ENCODE measurements at places on chromosomes 11 and 22. TPM values are rescaled to one million over a fixed set of nuclear protein-coding genes. Genes with fewer than 3 reads are reported as not detected.

DNA sequence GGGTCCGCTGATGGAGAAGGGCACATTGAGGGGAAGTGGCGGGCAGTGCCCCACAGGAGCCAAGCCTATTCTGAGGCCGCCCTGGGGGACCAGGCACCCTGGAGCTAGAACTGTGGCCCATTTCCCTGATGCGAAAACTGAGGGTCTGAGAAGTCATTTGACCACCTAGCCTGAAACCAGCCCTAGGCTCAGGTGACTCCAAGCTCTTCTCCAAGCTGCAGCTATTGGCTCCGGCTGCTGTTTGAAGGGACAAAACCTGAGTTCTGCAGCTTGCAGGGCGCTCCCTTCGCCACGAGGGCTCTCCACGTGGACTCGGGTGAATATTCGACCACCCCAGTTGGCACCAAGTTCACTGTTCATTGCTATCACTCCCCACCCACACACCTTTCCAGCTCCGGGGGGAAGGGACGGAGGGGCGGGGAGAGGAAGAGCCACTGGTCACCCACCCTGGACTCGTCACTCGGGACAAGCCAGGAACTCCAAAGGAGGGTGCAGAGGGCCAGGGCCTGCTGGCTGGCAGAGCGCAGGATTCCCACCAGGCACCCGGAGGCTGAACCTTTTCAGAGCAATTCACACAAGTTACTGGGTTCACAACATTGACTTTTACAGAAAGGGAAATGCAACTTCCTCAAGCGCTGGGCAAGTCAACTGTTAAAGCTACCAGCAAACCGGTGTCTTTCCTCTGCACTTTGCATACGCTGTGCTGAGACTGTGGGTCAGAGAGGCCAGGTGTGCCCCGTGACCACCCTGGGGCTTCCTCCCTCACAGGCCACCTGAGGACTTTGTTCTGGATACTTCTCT is 1.1 kb upstream of the RAC2 start:
- H3K4me1 ChIP-seq, result 0 out of 2 replicates have a peak, but pooled peaks cover 5% of the 10 kb centered on the region
- H3K36me3 ChIP-seq, result no peaks in the 10 kb centered on the region
- H3K27ac ChIP-seq, result no peak overlapping the region
- no peak for DNase-seq
- H3K27me3 ChIP-seq, result no peaks in the 10 kb centered on the region

DNA sequence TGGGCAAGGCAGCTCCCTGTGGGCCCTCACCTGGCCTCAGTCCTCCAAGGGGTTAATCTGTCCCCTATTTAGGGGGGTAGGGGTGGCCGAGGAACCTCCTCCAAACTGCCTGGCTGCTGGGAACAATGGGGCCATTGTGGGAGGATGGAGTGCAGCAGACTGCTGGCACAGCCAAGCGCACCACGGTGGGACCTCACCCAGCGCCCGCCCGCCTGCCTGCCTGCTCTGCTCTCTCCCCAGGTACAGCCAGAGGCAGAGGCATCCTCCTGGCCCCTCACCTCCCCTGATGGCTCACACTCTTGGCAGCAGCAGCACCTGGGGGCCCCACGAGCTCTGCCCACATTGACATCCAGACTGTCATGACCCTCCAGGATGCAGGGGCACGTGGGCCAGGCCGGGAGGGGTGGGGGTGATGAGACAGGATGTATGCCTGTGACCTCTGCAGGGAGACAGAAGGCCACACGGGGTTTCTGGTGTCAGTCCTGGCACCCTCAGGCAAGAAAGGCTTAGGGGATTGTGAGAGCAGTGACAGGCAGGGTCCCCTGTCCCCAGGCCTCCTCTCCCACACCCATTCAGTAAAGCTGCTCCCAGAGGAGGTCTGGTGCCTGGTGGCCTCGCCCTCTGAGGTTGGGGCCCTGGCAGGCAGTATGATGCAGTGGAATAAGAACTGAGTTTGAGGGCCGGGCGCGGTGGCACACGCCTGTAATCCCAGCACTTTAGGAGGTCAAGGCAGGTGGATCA is 11.4 kb downstream of the BCL9L start:
- DNase-seq, result peak; percentile 53
- H3K27ac ChIP-seq, result peak overlapping the region; percentile 50
- no peaks in the 10 kb centered on the region for H3K36me3 ChIP-seq
- H3K4me1 ChIP-seq, result peaks cover 92% of the 10 kb centered on the region
- no peaks in the 10 kb centered on the region for H3K27me3 ChIP-seq

DNA sequence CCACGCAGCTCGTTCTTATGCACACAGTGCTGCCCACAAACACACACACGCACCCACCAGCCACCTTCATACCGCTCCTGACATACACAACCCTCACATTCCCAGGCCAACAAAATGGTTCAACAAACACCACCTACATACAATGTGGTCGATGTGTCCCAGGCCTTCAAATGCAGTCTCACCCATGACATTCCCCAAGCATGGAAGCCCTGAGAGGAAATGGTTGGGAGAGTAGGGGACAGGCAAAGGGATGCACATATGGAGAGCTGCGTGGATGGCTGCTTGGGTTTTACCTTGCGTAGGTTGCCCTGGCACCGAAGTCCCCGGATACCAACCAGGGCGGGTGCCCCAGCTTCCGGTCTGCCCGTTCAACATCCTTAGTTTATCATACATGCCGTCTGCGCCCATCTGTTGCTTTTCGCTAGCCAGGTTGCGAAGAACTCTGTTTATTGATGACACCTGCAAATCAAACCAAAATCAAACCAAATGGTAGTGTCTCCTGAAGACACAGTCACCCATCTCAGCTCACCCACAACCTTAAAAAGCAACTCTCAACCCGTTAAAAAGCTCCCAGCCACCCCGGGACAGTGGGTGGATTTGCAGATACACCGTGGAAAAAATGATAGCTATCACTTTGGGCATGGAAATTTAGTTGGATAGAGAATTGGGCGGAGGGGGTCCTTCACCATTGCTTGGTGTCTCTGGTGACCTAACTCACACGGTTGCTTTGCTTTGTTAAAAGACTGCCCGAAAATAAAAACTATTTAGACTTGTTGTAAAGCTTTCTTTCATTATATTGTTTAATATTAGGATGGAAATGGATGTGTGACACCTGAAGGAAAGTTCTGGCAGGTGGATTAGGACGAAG is 10.5 kb downstream of the PAX6 start:
- DNase-seq, result no peak
- no peak overlapping the region for H3K4me3 ChIP-seq
- no peaks in the 10 kb centered on the region for H3K4me1 ChIP-seq

- no peaks in the 10 kb centered on the region for H3K27me3 ChIP-seq
- no peaks in the 10 kb centered on the region for H3K4me1 ChIP-seq
- H3K27ac ChIP-seq, result no peak overlapping the region
- H3K36me3 ChIP-seq, result no peaks in the 10 kb centered on the region
- DNase-seq, result no peak
Observed at GRCh38 chr11:13928566-13929251, 33.8 kb upstream of the SPON1 start.

GRCh38 chr22:50325444-50326224 is 1.2 kb downstream of the DENND6B start:
- no peaks in the 10 kb centered on the region for H3K36me3 ChIP-seq
- no peak overlapping the region for H3K27ac ChIP-seq
- H3K4me1 ChIP-seq, result peaks cover 72% of the 10 kb centered on the region
- no peak for DNase-seq
- H3K27me3 ChIP-seq, result no peaks in the 10 kb centered on the region

- peaks cover 8% of the 10 kb centered on the region for H3K27me3 ChIP-seq
- no peak for DNase-seq
- no peak overlapping the region for H3K4me3 ChIP-seq
- H3K27ac ChIP-seq, result no peak overlapping the region
- H3K36me3 ChIP-seq, result no peaks in the 10 kb centered on the region
Observed at GRCh38 chr22:20272174-20272573, 4.1 kb upstream of the RTN4R start.

- no peak overlapping the region for H3K27ac ChIP-seq
- no peak overlapping the region for H3K4me3 ChIP-seq
- no peak for DNase-seq
- H3K27me3 ChIP-seq, result no peaks in the 10 kb centered on the region
- peaks cover 53% of the 10 kb centered on the region for H3K4me1 ChIP-seq
- H3K36me3 ChIP-seq, result no peaks in the 10 kb centered on the region
Observed at GRCh38 chr11:34650528-34650927, 29.6 kb downstream of the EHF start.

- no peaks in the 10 kb centered on the region for H3K36me3 ChIP-seq
- peaks cover 5% of the 10 kb centered on the region for H3K4me1 ChIP-seq
- H3K27ac ChIP-seq, result no peak overlapping the region
- H3K4me3 ChIP-seq, result no peak overlapping the region
- no peak for DNase-seq
Observed at GRCh38 chr11:74684661-74685060, 46.6 kb downstream of the CHRDL2 start.

- H3K27ac ChIP-seq, result no peak overlapping the region
- no peaks in the 10 kb centered on the region for H3K36me3 ChIP-seq
- peaks cover 10% of the 10 kb centered on the region for H3K27me3 ChIP-seq
- no peak for DNase-seq
- H3K4me1 ChIP-seq, result no peaks in the 10 kb centered on the region
Observed at GRCh38 chr11:130815097-130815802, 101.0 kb downstream of the SNX19 start.

DNA sequence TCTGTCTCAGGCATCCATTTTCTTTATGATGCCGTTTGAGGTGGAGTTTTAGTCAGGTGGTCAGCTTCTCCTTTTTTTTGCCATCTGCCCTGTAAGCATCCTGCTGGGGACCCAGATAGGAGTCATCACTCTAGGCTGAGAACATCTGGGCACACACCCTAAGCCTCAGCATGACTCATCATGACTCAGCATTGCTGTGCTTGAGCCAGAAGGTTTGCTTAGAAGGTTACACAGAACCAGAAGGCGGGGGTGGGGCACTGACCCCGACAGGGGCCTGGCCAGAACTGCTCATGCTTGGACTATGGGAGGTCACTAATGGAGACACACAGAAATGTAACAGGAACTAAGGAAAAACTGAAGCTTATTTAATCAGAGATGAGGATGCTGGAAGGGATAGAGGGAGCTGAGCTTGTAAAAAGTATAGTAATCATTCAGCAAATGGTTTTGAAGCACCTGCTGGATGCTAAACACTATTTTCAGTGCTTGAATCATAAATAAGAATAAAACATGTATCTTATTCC is 10.9 kb upstream of the HBE1 start:
- no peaks in the 10 kb centered on the region for H3K4me1 ChIP-seq
- H3K27ac ChIP-seq, result no peak overlapping the region
- no peaks in the 10 kb centered on the region for H3K36me3 ChIP-seq
- H3K27me3 ChIP-seq, result no peaks in the 10 kb centered on the region

DNA sequence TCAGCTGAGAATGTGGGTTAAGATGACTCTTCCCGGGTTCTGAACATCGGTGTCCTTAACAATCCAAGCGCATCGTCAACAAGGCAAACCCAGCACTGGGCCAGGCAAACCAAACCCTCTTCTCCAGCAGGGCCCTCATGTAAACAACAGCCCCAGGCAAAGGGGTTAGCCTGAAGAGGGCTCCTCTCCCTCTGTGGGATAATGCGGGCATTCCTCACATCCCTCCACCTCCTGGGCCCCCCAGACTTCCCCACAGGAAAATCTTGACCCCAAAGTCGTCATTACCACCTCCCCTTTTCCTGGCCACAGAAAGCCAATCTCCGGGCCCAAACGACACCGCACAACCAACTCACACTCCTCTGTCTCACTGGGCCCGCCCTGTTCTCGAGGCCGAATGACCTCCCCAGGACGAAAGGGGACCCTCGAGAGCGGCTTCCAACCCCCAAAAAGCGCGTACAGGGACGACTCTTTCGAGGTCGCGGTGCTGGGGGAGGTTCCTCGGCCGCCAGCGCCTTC is 566 bp downstream of the DDB1 start:
- H3K27ac ChIP-seq, result peak overlapping the region; percentile 91
- H3K4me1 ChIP-seq, result peaks cover 75% of the 10 kb centered on the region
- H3K36me3 ChIP-seq, result peaks cover 29% of the 10 kb centered on the region
- no peaks in the 10 kb centered on the region for H3K27me3 ChIP-seq
- DNase-seq, result peak; percentile 52

- H3K36me3 ChIP-seq, result no peaks in the 10 kb centered on the region
- H3K4me1 ChIP-seq, result no peaks in the 10 kb centered on the region
- H3K4me3 ChIP-seq, result no peak overlapping the region
- no peak for DNase-seq
Observed at GRCh38 chr11:115941481-115941993, 437.3 kb upstream of the CADM1 start.

DNA sequence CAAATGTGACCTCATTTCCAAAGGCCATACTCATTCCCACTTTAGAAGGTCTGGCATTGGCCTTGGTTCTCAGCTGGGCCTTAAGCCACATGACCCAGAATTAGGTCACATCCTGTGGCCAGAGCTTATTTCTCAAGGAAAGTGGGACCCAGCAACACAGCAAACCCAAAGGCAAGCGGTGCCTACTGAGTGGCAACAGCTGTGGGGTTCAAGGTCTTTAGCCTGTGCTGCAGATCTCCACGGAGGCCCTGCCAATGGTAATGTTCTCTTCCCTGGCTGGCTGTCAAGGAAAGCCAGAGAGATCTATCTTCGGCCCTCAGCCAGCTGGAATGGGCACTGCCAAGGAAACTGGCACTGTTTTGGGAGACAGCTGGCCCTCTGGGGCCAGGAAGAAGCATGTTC is 41.5 kb upstream of the TP53I11 start:
- no peak for DNase-seq
- no peak overlapping the region for H3K4me3 ChIP-seq
- H3K27ac ChIP-seq, result no peak overlapping the region
- no peaks in the 10 kb centered on the region for H3K4me1 ChIP-seq
- H3K27me3 ChIP-seq, result peaks cover 3% of the 10 kb centered on the region
- H3K36me3 ChIP-seq, result no peaks in the 10 kb centered on the region

DNA sequence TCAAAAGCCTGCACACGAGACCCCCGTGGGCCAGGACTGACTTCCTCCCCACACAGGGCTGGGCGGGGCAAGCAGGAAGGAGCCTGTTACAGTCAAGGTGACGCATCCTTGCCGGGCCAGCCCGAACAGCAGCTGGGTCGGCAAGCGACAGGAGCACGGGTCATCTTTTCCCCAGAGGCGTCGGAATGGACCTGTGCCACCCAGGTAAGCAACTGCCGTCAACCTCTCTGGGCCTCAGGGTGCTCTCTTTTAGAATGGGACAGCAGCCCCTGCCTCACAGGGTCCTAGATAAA is at the start of gene CYTH4:
Gene CYTH4, plus strand, starts transcription at position 124 of the 293 bp plus-strand sequence. Its CDS starts 62 bp downstream, at position 186.
- DNase-seq, result no peak
- peaks cover 4% of the 10 kb centered on the region for H3K27me3 ChIP-seq

GRCh38 chr11:1224111-1224490 is 1.2 kb downstream of the MUC5B start:
- peaks cover 14% of the 10 kb centered on the region for H3K27me3 ChIP-seq
- H3K36me3 ChIP-seq, result no peaks in the 10 kb centered on the region
- no peak for DNase-seq
- H3K27ac ChIP-seq, result no peak overlapping the region
- peaks cover 30% of the 10 kb centered on the region for H3K4me1 ChIP-seq
- no peak overlapping the region for H3K4me3 ChIP-seq

DNA sequence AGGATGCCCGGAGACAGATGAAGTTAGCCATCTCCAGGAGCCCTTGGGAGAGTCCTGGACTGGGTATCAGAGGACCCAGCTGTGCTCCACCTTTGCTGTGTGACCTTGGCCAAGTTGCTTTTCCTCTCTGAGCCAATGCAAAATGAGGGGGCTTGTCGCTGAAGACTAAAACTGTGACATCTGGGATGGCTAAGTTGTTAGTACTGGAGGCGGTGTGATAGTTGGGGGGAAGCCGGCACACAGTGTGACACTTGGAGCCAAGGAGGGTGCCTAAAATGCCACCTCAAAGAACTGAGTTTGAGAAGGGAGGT is 481 bp downstream of the INPP5J start:
- peak overlapping the region; percentile 60 for H3K4me3 ChIP-seq
- peaks cover 42% of the 10 kb centered on the region for H3K4me1 ChIP-seq
- DNase-seq, result no peak
- no peak overlapping the region for H3K27ac ChIP-seq
- H3K36me3 ChIP-seq, result no peaks in the 10 kb centered on the region
- peaks cover 1% of the 10 kb centered on the region for H3K27me3 ChIP-seq

Gene FAM227A
- 1.5 TPM for total RNA-seq

Gene APOC3
- 314 TPM for total RNA-seq

Gene KCNQ1OT1
- 18.9 TPM for total RNA-seq

Gene SGSM1
- total RNA-seq, result not detected

Gene DGAT2
- total RNA-seq, result 65.6 TPM

Gene VSIG2
- total RNA-seq, result 0.80 TPM

Gene TMEM132A
- 32.9 TPM for total RNA-seq
